Osteocyte (in vitro differentiated cells): ENCODE measurements at places on chromosomes 1 and 21. TPM values are rescaled to one million over a fixed set of nuclear protein-coding genes. Genes with fewer than 3 reads are reported as not detected.
A peak's percentile ranks its signal among the peaks of the same experiment; 100 is the strongest.

The HJV gene
- total RNA-seq: not detected in 2 replicates

The TINAGL1 gene
- total RNA-seq: 9.2 and 10.0 TPM in 2 replicates

DNA sequence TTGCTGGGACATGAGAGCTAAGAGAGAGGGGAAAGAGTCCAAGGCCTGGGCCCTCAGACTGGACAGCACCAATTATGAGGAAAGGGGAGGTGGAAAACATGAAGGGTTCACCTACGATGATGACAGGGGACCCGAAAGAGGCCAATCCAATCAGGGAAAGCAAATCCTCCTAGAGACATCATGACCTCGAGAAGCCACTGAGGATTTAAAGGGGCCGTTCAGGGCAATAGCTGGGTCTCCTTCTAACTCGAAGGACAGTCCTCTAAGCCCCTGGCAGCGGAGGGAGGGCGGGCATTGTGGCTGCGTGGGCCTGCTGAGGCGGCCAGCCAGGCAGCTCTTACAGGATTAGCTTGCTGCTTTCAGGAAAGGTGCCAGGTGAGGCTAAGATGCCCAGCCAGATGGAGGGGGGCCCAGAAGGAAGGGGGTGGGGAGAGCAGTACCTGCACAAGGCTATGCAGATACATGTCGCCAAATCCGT lies 7.4 kb downstream of the MEF2D start:
- no peaks in the 10 kb centered on the region for H3K27me3 ChIP-seq
- H3K4me3 ChIP-seq: no peak overlapping the region
- H3K27ac ChIP-seq: peak overlapping the region; percentile 67
- no peak for DNase-seq

- H3K27me3 ChIP-seq: no peaks in the 10 kb centered on the region
- no peaks in the 10 kb centered on the region for H3K36me3 ChIP-seq
- no peak for DNase-seq
- peaks cover 70% of the 10 kb centered on the region for H3K4me1 ChIP-seq
- peak overlapping the region; percentile 14 for H3K27ac ChIP-seq
- H3K4me3 ChIP-seq: no peak overlapping the region
Observed at GRCh38 chr1:201272799-201273198, 10.5 kb upstream of the PKP1 start.

DNA sequence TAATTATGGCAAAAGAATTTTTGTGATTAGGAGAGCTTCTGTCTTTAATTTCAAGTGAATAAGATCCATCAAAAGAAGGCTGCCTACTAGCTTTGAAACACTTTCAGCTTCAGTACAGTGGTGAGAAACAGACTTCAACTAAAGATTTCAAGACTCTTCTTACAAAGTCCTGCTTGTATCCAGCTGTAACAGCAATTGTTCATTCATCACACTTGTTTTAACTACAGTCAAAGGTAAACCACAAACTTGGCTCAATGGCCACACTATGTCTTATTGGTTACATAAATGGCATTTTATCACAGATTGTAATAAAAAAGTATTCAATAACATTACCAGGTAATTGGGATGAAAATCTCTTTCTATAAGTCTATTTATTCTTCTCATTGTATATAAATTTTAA lies 59.2 kb downstream of the WARS2 start:
- H3K4me1 ChIP-seq: peaks cover 26% of the 10 kb centered on the region
- H3K4me3 ChIP-seq: no peak overlapping the region
- no peaks in the 10 kb centered on the region for H3K27me3 ChIP-seq
- H3K27ac ChIP-seq: peak overlapping the region; percentile 41
- H3K36me3 ChIP-seq: no peaks in the 10 kb centered on the region

- H3K36me3 ChIP-seq: no peaks in the 10 kb centered on the region
- H3K27me3 ChIP-seq: no peaks in the 10 kb centered on the region
- no peak overlapping the region for H3K27ac ChIP-seq
- H3K4me3 ChIP-seq: no peak overlapping the region
Observed at GRCh38 chr1:198986036-198986435, 347.2 kb downstream of the PTPRC start.

- no peak for DNase-seq
- H3K27me3 ChIP-seq: no peaks in the 10 kb centered on the region
- no peak overlapping the region for H3K4me3 ChIP-seq
- H3K36me3 ChIP-seq: peaks cover 24% of the 10 kb centered on the region
Observed at GRCh38 chr1:178483251-178483957, 13.4 kb downstream of the CLEC20A start.

DNA sequence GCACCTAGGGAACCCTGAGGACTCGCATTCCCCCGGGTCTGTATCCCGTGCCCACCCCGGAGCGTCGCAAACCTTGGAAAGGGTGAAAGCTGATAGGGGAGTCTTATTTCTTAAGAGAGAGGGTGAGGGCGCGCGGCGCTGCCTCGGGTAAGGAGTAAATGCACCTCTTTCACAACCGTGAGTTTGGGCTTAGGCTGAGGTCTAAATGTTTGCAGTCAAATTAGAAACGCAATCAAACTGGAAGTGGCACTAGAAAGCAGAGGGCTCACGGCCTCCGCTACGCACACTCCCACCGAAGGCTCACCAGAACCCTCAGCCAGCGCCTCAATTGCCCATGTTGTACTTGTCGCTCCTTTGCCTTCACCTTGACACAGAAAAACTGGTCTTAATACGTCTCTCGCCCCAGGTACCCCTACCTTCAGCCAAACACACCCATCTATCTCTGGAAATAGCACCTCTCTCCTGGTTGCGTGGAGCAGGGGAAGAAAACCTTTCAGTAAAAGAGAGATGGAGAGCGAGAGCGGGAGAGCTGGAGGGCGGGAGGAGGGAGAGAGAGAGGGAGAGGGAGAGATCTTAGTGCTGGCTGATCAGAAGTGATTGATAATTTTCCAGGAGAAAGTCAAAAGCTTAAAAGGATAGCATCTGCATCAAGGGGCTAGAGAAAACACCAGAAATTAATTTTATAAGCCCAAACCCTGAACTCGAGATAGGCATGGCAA lies 1.7 kb upstream of the HLX start:
- no peak for DNase-seq
- no peaks in the 10 kb centered on the region for H3K36me3 ChIP-seq
- no peak overlapping the region for H3K27ac ChIP-seq

- no peaks in the 10 kb centered on the region for H3K27me3 ChIP-seq
- H3K36me3 ChIP-seq: peaks cover 13% of the 10 kb centered on the region
- H3K4me3 ChIP-seq: no peak overlapping the region
- no peak overlapping the region for H3K27ac ChIP-seq
- no peak for DNase-seq
Observed at GRCh38 chr1:192983349-192983980, 75.7 kb downstream of the UCHL5 start.

DNA sequence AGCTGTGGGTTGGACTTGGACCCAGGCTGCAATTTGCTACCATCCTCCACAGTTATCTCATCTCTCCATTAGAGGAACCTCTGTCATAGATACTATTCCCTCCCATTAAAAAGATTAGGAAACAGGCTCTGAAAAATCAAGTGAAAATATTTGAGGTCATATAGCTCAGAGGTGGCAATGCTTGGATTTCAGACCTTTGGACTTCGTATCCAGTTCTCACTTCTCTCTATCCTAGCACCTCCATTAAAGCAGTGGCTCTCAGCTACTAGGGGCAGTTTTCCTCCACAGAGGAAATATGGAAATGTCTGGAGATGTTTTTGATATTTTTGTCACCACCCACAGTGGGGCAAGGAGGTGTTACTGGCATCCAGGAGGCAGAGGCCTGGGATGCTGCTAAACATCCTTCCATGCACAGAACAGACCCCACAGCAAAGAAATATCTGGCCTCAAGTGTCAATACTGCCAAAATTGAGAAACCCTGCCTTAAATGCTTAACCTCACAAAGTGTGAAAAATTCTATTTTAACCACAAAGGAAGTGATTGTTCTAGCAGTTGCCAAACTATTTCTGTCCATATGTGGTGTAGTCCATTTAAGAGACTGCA lies 54.1 kb downstream of the C8A start:
- peaks cover 11% of the 10 kb centered on the region for H3K27me3 ChIP-seq
- peaks cover 2% of the 10 kb centered on the region for H3K4me1 ChIP-seq
- no peak overlapping the region for H3K27ac ChIP-seq
